ENCODE measurements at places on chromosomes 2 and 18. TPM values are rescaled to one million over a fixed set of nuclear protein-coding genes. Genes with fewer than 3 reads are reported as not detected.

DNA sequence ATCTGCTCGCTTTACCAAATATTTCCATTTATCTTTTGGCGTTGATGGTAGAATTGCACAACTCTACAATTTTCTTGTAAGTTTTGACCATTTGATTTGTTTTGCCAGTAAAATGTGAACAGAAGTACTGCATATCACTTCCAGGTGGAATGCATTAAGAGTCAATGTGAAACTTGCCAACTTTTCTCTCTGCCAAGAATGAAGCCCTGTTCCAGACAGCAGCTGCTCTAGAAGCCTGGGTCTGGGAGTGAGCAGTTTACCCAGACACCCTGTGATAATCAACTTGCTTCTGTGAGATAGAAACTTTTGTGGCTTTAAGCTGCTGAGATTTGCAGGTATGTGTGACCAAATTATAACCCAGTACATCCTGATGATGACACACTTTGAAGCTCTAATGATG lies 115.9 kb upstream of the SYT4 start:
- no peak for DNase-seq

GRCh38 chr2:139438478-139438877 lies 658.3 kb upstream of the NXPH2 start:
- no peak for DNase-seq

DNA sequence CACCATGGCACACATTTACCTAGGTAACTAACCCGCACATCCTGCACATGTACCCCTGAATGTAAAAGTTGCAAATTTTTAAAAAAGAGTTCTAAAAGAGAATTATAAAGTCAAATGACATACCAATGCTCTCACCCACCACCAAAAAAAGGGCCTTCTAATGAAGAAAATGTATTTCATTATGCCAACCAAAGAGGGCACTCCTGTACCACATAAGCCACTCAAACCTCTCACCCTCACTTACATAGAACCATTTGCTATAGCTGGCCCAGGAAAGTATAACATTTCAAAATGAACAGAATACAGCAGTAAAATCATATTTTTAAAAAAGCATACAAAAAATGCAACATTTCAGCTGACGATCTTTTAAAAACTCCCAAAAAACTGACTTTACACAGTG lies 241.5 kb upstream of the PKDCC start:
- DNase-seq, result no peak

- no peak for DNase-seq
These were observed 175.9 kb downstream of the DYSF start for GRCh38 chr2:71629273-71629672.

GRCh38 chr2:11610624-11611242 lies 59.3 kb downstream of the NTSR2 start:
- DNase-seq, result no peak

GRCh38 chr2:234374736-234375135 lies 122.1 kb downstream of the ARL4C start:
- no peak for DNase-seq

- DNase-seq, result peak; percentile 82
These were observed at the start of gene DOK6 for GRCh38 chr18:69400253-69400975. Gene DOK6 (plus strand): TSS chr18:69400888.

DNA sequence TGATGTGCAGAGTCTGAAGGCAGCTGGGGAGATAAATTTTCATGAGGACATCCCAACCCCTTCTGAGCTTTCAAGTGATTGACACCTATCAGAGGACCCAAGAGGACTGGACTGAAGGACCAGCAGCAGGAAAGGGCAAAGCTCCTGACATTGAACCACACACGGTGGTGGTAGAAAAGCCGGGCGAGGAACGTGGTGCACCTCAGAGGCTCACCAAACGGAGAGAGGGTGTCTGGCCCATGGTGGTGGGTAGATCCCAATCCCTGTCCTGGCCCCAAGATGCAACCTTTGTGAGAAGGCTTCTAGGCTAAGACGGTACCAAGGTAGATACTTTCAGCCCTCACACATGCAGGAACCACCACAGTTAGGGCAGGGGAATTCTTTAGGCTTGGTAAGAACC lies 52.1 kb downstream of the FRZB start:
- no peak for DNase-seq

DNA sequence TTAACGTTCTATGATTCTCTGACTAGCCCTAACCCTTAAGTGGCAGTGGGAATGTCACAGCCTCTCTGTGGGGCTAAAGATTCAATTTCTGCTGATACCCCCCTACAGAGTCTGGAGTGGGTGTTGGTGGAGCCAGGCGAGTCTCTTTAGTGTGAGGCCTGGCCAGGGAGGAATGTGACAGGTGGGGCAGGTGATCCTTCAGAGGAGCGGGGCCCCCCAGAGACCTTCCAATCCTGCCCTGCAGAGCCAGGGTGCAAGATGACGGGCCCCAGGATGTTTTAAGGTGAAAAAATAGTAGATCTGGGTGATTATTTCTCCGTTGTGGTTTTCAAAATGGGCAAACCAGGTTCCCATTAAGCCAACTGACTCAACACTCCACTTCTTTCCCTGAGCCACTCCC lies 28.2 kb upstream of the DNMT3A start:
- DNase-seq, result no peak

- DNase-seq, result no peak
These were observed 230.9 kb downstream of the LOXHD1 start for GRCh38 chr18:46426021-46426678.

- DNase-seq, result no peak
These were observed at the start of gene ELOA2 for GRCh38 chr18:47035156-47035671. Gene ELOA2 (minus strand): TSS chr18:47035621. CDS start chr18:47035264, 357 bp downstream.

Gene ITGB1BP1
- 102 TPM for total RNA-seq

Gene ARHGAP28
- total RNA-seq, result 1.4 TPM

Gene ASPRV1
- total RNA-seq, result 0.84 TPM

Gene AQP4
- total RNA-seq, result 20.0 TPM

Gene SLC16A14
- total RNA-seq, result 4.0 TPM

Gene TUBA4B
- not detected for total RNA-seq

Gene RPL31
- total RNA-seq, result 703 TPM

Gene CACNB4
- 0.32 TPM for total RNA-seq

Measured in left ventricle myocardium superior (tissue), 1 donor.